SJSA1 (cell line): ENCODE measurements at places on chromosomes 12 and 14. TPM values are rescaled to one million over a fixed set of nuclear protein-coding genes. Genes with fewer than 3 reads are reported as not detected.

DNA sequence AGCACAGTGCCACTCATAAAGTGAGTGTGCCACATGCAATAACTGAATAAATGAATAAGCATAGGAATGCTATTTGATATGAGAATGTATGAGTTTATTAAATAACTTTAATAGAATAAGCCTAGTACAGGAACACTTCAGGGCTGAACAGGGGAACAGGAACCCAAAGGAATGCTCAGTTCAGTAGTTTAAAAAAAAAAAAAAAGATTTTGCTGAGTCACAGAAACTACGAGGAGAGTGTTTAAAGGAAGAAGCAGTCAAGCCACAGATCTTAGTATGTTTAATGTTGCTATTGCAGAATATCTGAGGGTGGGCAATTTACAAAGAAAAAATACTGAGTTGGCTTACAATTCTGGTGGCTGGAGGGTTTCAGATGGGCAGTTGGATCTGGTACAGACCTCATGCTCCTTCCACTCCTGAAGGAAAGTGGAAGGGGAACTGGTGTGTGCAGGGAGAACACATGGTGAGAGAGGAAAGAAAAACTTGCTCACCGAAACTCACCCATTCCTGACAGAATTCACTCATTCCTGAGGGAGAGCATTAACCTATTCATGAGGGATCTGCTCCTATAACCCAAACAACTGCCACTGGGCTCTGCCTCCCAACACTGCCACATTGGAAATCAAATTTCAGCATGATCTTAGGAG lies 880.3 kb upstream of the MGAT4C start:
- DNase-seq, result no peak

Gene CNPY2
- 100 and 161 TPM in 2 replicates for total RNA-seq

- no peak for DNase-seq
Observed at GRCh38 chr14:94394581-94395207, 6.3 kb upstream of the SERPINA1 start.

Gene GARIN6
- total RNA-seq, result not detected in 2 replicates

Gene KCNC2
- total RNA-seq, result not detected in 2 replicates

Gene SLC39A2
- not detected in 2 replicates for total RNA-seq

DNA sequence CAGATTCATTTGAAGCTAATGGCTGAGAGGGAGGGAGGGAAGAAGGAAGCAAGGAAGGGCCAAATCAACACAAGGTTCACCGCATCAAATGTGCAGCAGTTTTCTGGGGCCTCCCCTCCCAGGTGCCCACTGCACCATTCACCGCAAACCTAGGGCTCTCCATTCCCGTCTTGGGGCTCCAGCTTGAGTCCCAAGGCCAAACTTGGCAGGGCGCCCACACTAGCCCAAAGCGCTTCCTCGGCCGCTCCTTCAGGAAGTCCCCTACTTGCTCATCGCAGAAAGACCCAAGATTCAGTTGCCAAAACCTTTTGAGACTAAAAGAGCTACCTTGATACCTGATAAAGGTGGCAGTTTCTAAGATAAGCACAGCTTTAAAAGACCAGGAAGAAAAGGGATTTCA lies 140.5 kb upstream of the FKBP4 start:
- no peak for DNase-seq
